NCI-H1436 treated with DMSO at 0.1 percent for 48 hours (cell line): ENCODE measurements at places on chromosomes 5 and 9.

DNA sequence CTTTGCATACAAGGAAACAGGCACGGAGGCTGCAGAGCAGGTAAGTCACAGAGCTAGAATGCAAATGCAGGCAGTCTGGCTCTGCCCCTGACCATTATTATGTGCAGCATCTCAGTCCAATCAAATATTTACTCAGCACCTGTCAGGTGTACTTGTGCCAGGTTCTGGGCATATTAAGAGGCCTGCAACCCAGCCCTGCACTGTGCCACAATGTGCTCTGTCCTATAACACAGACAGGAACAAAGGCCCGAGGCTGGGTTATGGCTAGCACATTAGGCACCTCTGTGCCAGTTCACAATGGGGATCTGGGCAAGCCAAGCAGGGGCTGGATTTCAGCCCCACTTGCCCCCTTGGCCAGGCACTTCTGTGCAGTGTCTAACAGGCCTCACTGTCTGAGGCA is 14.0 kb downstream of the ARL15 start:
- no peak for DNase-seq

DNA sequence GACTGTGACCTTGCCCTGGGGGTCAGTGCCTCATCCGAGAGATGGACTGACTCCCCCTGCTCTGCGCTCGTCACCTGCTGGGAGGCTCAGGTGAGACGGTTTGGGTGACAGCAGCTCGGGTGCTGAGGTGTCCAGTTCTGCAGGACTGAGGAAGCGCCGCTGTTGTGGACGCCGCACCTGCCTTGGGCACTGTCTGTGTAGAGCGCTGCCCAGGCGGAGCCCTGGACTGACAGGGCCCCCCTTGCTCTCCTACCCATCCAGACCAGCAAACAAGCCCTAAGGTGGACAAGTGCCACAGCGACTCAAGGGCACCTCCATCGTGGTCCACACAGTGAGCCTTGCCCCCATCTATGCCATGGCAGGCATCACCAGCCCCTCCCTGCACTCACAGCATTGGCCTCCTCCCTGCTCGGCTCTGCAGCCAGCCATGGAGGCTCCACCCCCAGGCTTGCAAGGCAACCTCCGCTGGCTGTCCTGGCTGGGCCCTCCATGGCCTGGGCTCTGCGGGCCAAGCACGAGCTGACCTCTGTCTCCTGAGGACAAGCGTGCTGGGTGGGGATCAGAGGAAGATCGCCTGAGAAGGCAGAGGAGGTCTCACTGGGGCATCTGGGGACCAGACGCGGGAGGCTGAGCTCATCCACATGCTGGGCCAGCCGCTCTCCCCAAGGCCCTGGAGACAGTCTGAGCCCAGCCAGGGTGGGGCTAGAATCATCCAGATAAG is 87.1 kb upstream of the COL5A1 start:
- DNase-seq: no peak

DNA sequence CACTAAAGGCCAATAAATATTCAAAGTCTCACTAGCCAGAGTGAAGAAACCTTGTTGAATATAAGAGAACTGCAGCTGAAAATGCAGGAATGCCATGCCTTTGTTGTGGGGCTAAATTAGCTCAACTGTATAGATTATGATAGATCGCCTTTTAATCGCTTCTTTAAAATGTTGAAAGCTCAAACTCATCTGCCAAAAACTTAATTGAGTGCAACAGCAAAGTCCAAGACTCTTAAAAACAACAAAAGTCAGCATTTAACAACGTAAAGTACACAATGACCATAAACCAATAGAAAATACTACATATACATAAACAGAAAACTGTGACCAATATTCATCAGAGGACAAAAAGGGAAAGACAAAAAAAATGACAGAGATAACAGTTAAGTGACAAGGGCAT is 585.0 kb upstream of the CDH6 start:
- DNase-seq: no peak

DNA sequence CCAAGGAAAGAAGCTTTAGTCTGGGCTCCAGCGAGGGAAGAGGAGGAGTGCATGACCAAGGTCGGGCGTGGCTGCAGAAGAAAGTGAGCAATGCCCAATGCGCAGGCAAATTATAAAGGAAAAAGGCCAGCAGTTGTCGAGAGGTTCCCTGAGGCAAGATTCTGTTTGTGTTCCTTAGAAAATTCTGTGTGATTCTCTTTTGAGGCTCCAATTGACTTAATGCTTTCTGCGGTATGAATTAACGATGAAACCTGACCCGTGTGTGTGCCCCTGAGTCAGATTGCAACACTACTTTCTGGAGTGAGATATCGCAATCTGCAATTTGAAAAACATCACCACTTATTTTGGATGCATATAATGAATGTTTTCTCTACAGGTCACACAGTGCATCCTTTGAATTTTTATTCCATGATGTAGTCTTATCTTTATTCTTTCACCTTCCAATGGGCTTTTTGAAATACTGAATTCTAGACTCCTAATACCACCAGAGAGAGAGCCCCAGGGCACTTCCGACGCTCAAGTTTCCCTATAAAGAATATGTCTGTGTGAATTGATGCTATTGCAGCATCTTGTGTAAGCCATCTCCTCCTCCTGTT is 117.9 kb upstream of the IL6ST start:
- peak; percentile 30 for DNase-seq

DNA sequence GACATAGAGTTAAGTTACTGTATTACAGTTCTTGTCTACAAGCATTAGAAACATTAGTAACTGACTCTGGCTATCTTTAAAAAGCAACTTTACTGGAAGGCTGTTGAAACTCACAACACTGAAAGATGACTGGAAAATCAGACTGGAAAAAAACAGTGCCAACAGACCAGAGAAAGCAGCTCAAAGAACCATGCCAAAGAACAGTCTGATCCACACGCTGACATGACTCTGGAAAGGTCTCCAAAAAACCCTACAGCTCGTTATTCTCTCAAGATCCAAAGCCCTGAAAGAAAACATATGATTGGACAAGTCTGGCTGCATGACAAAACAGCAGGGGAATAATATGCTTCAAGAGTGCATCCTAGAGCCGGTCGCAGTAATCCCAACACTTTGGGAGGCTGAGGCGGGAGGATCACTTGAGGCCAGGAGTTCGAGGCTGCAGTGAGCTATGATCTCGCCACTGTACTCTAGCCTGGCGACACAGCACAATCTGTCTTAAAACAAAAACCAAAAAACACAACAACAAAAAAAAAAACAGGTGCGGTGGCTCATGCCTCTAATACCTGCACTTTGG is 5.6 kb downstream of the GOLPH3 start:
- no peak for DNase-seq

GRCh38 chr5:42840269-42840668 is 28.6 kb upstream of the SELENOP start:
- no peak for DNase-seq
